Lower leg skin (tissue), 4 donors: ENCODE measurements at places on chromosomes 7 and 10. TPM values are rescaled to one million over a fixed set of nuclear protein-coding genes. Genes with fewer than 3 reads are reported as not detected.

- DNase-seq = peak; percentile 60
These were observed 7.2 kb downstream of the TRPV6 start for GRCh38 chr7:142878315-142878714.

VCL gene
- 71.8 TPM for total RNA-seq

UTF1 gene
- not detected for total RNA-seq

DNA sequence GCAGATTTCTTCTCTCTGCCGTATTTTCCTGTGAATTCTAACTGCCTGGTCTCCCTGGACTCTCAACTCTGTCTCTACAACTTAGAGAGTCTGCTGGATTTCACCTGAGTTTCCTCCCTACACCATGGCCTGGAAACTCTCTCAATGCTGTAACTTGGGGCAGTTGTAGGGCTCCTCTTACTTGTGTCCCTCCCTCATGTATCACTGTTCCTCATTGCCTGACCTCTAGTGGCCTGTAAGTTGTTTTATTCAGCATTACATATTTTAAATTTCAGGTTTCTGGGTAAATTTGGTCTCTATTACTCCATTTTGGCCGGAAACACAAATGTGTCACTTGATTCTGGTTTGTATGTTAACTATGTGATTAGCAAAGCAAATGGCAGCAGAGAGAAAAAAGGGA is 70.9 kb downstream of the DYNC1I1 start:
- no peak for DNase-seq

RNLS gene
- total RNA-seq = 8.9 TPM

DNA sequence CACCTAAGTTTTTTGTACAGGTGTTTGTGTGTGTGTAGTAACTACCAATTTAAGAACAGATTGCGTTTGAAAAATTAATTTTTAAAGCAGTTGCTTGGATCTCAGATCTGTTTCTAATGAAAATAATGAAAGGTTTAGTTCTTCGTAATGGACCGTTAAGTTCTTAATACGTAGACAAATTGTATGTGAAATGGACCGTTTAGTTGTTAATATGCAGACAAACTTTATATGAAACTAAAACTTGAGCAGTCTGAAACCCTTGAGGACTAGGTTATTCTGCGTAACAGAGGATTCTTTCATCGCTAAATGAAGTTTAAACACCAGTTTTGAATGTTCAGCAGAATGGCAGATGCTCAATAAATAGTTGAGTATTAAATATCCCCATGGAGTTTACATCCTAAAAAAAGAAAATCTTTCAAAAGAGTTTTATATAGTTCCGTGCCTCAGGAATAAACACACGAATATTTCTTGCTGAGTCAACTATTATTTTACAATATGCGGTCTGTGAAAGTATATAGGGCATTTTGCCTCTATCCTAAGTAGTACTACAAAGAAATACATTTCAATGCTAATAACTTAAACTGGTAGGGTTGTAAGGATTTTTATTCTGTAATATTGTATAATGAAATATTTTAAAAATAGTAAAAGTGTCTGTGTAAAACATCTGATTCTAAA is 1.2 kb downstream of the DBF4 start:
- no peak for DNase-seq

DNA sequence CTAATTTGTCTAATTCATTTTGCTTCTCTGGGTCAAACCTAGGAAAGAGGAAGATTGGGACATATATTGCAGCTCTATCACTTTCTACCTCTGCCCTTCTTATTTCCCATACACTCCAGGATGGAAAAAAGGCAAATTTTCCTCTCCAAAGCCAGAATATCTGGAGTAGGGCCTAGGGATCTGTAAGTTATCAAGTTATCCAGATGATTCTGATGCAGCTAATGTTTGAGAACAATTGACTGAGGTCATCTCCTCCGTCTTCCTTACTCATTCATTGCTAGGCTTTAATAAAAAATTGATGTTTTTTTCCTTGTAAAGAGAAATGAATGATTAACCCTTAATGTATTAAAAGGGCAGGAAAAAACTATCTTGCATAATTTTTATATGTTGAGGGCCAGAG is 211.9 kb upstream of the GLI3 start:
- DNase-seq = no peak

SLC25A13 gene
- 28.5 TPM for total RNA-seq

CLRN3 gene
- not detected for total RNA-seq

DNA sequence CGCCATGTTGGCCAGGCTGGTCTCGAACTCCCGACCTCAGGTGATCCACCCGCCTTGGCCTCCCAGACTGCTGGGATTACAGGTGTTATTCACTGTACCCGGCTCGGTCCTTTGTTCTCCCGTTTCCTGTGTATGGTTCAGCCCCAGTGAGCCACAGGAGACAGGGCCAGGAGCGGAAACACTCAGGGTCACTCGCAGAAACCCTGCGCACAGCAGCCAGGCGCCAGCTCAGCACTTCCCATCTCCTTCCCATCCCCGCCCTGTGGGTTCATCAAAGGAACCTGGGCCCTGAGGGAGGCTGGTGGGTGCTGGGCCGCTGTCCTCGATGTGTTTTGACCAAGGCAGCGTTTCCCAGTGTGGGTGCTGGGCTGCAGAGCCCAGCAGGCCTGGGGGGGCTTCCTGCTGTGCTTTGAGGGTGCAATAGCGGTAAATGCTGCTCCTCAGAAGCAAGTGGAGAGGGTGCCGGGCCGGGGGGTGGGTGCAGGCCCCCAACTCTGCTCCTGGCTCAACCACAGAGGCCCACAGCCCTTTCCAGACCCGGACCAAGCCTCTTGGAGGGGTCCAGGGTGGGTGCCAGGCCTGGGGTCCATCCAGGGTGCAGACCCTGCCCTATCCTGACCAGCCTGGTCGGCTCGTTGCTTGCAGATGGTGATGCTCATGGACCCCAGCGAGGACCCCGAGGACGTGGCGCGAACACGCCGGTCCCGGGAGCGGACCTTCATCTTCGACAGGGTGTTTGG is 15.3 kb upstream of the CHST12 start:
- no peak for DNase-seq

DNA sequence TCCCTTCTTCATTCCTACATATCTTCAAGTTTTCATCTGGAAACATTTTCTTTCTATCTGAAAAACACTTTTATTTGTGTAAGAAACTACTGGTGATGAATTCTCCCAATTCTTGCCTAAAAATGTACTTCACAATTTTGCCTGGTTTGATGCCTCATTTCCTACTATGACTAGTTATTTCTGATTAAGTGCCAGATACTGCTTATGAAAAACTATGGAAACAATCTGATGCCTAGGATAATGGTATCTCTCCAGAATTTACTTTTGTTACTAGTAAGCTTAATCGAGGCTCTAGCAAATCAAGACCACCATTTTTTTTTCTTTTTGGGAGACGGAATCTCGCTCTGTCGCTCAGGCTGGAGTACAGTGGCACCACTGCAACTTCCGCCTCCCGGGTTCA is 31.3 kb downstream of the CACUL1 start:
- DNase-seq = no peak

FAM241B gene
- 0.34 TPM for total RNA-seq

PLXDC2 gene
- total RNA-seq = 78.0 TPM

TRIM74 gene
- total RNA-seq = 0.19 TPM

GARS1 gene
- 106 TPM for total RNA-seq

- no peak for DNase-seq
These were observed 996.4 kb downstream of the KCNMA1 start for GRCh38 chr10:76641215-76641614.

GRCh38 chr10:97081621-97082235 is 104.0 kb downstream of the SLIT1 start:
- DNase-seq = no peak

GRCh38 chr10:3775696-3776551 is 9.1 kb downstream of the KLF6 start:
- DNase-seq = peak; percentile 59

DNA sequence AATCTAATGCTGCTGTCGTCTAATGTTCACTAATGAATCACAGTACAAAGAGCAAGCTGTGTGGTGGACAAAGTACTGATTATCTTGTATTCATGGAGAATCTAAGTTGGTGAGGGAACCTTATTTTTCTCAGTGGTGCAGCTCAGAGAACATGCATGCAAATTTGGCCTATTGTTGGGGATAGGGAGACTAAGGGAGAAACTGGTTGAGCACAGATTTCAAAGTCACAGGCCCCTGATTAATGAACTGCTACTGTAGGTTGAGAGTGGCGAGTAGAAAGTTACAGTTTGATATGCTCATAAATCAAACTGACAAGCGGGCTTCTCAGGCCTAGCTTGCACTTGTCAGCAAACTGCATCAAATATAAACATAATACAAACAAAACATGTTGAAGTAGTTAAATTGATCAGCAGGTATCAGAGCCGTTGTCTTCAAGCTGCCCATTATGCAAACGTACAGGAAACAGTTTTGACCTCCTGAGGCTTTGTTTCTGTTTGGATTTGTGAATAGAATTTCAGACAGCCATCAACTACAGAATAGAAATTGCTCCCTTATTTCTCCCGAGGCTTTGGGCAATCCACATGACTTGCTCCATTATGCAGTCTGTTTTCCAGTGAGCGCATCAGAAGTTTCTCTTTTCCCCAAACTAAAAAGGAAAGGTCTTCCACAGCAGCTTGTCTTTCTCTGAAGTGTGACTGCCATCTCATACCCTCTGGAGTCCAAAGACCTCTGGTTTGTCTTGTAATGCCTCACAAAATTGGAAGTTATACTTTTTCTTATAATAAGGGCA is 215.8 kb downstream of the FOXP2 start:
- DNase-seq = no peak

- no peak for DNase-seq
These were observed 114.7 kb downstream of the RPS24 start for GRCh38 chr10:78148216-78148960.

DNA sequence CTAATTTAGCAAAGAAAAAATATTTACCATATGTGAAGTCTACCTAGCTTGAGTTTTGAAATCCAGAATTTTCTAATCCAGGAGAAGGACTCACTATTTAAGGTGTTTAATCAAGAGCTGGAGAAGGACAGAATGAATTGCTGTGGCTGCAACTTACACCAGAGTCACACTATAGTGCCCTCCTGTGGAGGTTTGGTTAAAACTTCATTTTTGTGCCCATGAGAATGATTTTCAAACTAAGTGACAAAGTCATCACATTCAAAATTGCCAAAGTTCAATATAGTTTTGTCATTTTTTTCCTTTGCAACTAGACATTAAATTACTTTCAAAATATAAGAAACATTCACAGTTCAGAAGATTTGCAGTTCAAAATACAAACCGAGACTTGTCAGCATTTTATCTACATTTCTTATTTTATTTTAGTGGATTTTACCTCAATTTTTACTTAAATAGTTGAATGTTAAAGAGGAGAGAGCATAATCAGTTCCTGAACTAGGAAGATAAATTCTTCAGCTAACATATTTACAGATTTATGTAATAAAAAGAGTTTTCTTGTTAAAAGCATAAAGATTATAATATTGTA is 70.7 kb downstream of the CABCOCO1 start:
- DNase-seq = no peak

GRCh38 chr7:158726277-158726807 is 21.7 kb upstream of the NCAPG2 start:
- DNase-seq = peak; percentile 53

OR6V1 gene
- total RNA-seq = not detected

GCK gene
- not detected for total RNA-seq

MUC3A gene
- total RNA-seq = not detected

- peak; percentile 80 for DNase-seq
These were observed 14.9 kb upstream of the GIMAP8 start for GRCh38 chr7:150435390-150436073.

SH2B2 gene
- 15.8 TPM for total RNA-seq
